ENCODE measurements at places on chromosomes 6 and 20.

- DNase-seq: no peak
Observed at GRCh38 chr6:84758486-84758885, 5.9 kb downstream of the TBX18 start.

DNA sequence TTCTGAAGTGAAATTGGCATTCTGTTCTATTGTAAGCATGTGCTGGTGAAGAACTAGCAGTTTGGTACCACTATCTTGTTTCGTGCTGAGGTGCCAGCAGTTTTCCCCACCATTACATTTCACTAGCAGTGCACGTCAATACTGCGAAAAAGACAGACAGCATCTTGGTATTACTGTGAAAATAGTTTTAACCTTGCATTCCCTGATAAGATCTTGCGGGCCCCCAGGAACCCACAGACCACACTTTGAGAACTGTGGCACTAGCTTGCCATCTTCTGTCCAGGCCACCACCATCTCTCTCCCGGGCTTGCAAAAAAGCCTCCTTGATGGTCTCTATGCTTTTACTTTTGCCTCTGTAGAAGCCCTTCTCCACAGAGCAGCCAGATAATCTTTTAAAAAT, 185.7 kb downstream of the BACH2 start:
- no peak for DNase-seq

GRCh38 chr20:531608-532007, 12.0 kb downstream of the CSNK2A1 start:
- DNase-seq: no peak

- DNase-seq: no peak
Observed at GRCh38 chr6:56816370-56816769, 138.5 kb upstream of the BEND6 start.

- no peak for DNase-seq
Observed at GRCh38 chr20:4809707-4810106, 88.0 kb downstream of the PRND start.

GRCh38 chr20:38158701-38159351, 6.2 kb downstream of the TGM2 start:
- DNase-seq: no peak

DNA sequence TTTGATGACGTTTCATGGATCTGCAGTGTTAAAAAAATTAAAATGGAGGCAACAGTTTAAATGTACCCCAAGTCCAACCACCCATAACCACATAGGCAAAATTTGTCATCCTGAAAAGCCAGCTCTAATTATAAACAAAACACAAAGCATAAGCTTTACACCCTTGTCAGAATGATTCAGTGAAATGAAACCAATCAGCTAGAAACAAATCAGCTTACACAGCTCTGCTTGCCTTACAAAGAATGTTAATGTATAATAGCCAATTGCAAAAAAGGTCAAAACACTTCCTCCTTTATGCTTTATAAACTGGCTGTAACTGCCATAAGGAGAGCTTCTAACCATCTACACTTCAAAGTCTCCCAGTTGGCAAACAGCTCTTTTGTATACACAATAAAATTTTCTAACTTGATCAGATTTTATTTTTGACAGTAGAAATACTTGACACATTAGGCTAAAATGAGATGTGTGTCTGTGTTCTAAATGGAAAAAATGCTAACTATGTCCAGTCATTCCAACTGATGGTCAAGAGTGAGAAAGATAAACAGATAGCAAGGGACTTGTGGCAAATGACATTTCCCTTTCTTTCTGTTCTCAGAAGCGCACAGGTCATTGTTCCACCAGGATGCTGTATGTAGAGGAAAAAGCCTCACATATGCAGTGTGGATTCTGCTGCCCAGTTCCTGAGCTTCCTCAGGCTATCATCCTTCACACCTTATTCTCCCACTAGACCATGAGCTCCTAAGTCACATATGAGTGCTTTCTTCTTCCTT, 344.3 kb upstream of the ID4 start:
- DNase-seq: no peak

DNA sequence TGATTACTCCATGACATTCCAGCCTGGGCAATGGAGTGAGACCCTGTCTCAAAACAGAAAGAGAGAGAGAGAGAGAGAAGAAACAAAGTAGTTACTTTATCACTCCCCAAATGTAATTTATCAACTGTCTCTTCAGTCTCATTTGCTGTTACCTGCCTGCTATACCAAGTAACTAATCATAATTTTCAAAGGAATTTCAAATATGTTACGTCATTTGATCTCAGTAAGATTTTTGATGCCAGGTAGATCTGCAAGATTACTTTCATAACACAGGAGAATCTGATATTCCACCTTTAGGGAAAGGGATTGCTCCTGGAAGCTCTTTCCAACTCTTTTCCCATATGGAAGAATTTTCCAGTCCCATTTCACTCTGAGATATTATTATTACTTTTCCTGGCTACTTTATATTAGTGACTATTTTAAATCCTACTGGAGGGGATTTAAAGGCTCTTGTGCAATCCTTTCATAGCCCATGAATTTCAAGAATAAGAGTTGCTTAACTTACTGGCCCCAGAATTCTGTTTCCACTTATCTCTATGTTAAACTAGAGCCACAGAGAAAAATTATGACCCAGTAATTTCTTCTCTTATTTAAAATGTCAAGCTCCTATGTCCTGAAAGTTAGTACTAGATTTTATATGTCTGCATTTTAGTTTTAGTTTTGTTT, 390.2 kb upstream of the FLRT3 start:
- DNase-seq: peak; percentile 10

DNA sequence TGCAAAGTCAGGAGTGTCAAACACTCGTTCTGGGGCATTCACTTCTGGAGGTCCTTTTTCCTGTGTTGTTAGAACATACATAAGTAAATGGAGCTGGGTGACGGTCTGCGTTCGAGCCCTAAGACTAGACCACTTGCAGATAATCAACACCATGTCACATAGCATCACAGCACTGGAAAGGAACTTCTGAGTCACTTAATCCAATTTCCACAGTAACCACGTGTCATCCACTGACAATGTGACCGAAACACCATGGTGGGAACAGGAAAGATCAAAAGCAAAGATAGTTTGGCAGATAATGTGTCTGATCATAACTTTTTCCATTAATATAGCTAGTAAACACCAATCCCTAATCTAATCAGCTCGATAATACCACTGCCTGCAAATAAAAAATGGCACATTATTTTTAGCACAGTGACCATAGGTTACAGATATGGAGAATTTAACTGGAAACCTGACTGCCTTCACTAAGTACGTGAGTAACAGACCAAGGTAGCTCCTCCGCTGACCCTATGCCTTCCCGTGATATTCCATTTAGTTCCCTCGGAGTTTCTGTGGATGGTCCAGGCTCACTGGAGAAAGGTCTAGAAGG, 34.8 kb downstream of the WRNIP1 start:
- peak; percentile 7 for DNase-seq

- DNase-seq: no peak
Observed at GRCh38 chr20:57118107-57118769, 148.2 kb downstream of the BMP7 start.

DNA sequence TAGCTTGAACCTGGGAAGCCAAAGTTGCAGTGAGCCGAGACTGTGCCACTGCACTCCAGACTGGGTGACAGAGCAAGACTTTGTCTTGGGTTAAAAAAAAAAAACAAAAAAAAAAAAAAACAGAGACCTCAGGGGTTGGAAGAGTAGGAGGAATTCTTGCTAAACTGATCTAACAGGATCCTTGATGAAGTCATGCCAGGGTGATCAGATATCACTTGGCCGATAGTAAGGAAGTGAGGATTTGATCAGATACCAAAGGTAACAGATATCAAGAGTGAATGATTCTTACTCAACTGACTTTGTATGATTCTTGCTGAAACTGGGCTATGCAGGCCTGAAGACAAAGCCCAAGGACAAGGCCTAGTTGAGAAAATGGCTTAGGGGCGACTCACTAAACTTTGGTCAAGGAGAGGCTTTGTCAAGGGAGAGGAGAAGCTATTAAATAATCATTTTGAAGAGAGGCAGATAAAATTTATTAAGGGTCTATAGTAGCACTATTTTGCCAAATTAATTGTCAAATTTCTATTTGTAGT, 624.7 kb downstream of the UTRN start:
- peak; percentile 49 for DNase-seq

- no peak for DNase-seq
Observed at GRCh38 chr20:2429051-2429450, 41.5 kb downstream of the SNRPB start.

DNA sequence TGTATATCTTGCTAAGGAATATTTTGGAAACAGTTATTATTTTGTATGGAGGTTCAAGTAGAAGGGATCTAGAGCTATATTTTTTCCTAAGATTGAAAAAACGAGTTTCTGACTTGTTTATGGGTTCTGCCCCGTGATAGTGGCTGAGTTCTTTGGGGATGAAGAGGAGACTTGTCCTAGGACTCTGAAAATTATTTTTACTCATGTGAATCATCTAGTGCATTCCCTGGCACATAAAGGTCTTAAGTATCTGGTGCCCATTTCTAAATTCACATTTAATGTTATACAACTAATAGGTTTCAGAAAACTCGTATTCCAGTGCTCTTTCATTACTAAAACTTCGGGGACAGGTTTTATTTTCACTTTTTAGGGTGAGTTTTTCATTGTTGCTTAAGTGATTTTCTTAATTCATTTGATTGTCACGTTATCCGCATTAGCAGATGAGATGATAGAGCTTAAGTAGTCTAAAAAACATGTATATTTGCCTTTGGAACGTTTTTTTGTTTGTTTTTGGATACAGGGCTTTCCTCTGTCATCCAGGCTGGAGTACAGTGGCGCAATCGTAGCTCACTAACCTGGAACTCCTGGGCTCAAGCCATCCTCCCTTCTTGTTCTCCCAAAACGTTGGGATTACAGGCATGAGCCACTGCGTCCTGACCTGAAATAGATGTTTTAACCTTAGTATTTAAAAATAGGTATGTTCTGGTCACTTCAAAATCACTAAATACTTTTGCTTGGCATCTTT, 2.1 kb downstream of the NFYA start:
- DNase-seq: no peak

DNA sequence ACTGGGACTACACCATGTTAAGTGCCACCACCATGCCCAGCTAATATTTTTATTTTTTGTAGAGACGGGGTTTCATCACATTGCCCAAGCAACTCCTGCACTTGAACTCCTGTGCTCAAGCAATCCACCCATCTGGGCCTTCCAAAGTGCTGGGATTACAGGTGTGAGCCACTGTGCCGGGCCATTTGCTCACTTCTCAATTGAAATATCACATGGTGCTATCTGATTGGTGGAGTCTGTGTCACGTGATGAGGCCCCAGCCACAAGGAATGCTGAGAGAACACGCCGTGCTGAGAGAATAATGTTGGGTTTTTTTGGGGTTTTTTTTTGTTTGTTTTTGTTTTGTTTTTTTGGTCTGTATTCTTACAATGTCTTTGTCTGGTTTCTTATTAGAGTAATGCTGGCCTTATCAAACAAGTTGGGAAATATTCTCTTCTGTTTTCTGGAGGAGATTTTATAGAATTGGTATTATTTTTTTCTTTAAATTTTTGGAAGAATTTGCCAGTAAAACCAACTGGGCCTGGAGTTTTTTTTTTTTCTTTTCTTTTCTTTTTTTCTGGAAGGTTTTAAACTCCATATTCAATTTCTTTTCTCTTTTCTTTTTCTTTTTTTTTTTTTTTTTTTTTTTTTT, 183.2 kb upstream of the KCNG1 start:
- no peak for DNase-seq

- DNase-seq: peak; percentile 90
Observed at GRCh38 chr20:46970937-46971630, 76.4 kb downstream of the EYA2 start.

DNA sequence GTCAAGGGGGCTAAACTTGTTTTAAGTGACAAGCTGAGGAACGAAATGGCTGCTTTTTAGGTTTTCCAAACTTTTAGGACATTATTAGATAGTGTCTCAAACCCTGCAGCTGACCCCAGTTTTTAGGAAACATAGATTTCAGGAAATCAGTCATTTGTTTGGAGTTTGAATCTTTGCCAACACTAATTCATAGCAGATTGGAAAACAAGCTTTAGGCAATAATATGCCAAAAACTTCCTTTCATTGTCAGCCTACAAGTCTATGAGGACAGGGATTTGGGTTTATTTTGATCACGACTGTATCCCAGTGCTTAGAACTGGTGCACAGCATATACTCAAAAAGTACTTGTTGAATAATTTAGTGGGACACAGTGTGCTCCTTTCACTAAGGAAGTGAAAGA, 123.2 kb downstream of the TINAG start:
- peak; percentile 70 for DNase-seq

DNA sequence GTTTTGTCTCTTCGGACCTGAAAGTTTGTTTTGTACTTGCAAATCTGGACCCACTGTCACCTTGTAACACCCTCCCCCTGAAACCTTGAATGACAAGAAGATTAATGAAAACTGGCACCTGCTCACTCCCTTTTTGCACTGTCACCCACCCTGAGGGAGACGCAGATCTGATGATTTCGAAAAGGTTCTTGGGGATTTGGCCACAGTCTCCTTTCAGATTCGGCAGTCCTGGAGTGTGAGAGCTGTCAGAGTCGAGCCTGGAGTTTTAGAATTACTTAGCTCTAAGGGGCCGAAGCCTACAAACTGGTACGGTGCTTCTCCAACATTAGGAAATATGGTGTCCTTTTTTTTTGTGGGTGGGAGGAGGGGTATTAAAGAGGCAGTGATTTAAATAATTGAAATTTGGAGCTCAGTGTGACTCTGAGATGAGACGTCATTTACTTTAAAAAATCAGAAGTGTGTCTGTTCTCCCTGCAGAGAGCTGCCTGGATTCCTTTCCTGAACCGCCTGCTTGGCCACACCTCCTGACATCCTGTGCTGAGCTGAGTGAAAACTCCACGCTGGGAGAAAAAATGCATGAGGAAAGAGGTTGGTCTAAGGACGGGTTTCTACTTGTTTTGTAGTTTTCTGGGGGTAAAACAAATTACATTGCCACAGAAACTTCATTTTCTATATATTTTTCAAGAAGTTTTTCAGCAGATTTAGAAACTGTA, 447.0 kb upstream of the CDH4 start:
- DNase-seq: peak; percentile 3

DNA sequence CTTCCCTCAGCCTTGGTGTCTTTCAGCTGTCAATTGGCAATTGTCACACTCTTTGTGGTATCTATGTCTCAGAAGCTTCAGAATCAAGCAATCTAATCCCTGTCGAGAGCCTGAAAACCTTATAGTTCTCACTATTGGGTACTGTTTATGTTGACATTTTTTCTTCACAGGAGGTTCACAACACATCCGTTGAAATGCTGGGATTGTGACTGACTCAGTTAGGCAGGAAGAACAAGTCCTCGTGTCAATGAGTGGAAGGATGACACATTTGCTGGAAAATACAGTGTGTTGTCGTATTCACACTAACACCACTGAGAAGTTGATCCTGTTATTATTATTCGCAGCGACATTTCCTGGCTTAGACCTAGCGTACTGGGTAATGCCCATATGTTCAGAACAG, 163.9 kb upstream of the CITED2 start:
- DNase-seq: no peak

GRCh38 chr6:19795211-19795610, 42.0 kb upstream of the ID4 start:
- DNase-seq: peak; percentile 44

GRCh38 chr6:143733510-143733909, 55.7 kb downstream of the PHACTR2 start:
- no peak for DNase-seq

DNA sequence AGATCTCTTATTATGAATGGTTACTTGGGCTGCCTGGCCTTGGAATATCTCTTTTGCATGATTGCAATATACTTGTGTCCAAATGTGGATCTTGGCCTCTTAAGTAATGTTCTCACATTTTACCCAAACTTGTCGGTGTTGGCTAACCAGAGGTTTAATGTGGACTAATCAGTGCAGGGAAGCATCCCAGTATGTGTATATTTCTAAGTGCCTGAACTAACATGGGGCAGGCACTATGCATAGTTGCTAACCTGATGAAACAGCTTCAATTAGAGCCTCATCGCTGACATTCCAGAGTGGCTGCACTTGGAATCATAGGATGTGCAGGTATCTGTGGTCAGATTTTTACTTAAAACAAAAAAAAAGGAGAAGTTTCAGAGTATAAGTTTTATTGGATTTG, 160.0 kb downstream of the PDE7B start:
- peak; percentile 68 for DNase-seq

All from fibroblast of skin of right quadriceps (primary cell).